ENCODE measurements at places on chromosomes 3 and 15. TPM values are rescaled to one million over a fixed set of nuclear protein-coding genes. Genes with fewer than 3 reads are reported as not detected.

Gene MESP2
- total RNA-seq, result 1.5 TPM

Gene DPPA2
- not detected for total RNA-seq

Gene EEFSEC
- total RNA-seq, result 43.5 TPM

Gene SV2B
- total RNA-seq, result 17.1 TPM

Gene C3orf33
- total RNA-seq, result 3.9 TPM

Gene LAMB2
- total RNA-seq, result 662 TPM

Gene KLHL40
- 0.42 TPM for total RNA-seq

Gene PLXNA1
- total RNA-seq, result 39.1 TPM

Gene ATP11B
- 91.9 TPM for total RNA-seq

Gene AMIGO3
- not detected for total RNA-seq

Gene ARGFX
- total RNA-seq, result not detected

Gene SLC12A1
- not detected for total RNA-seq

Gene CMTM8
- 8.2 TPM for total RNA-seq

All from tibial nerve (tissue), 4 donors.